Activated CD8-positive, alpha-beta memory T cell treated with anti-CD3 and anti-CD28 coated beads for 24 hours (primary cell): ENCODE measurements at places on chromosomes 5 and 9.

- DNase-seq, result no peak
Measured at GRCh38 chr9:92480291-92480771, 2.0 kb downstream of the ASPN start.

- no peak for DNase-seq
Measured at GRCh38 chr5:159827861-159828260, 88.4 kb upstream of the ADRA1B start.

DNA sequence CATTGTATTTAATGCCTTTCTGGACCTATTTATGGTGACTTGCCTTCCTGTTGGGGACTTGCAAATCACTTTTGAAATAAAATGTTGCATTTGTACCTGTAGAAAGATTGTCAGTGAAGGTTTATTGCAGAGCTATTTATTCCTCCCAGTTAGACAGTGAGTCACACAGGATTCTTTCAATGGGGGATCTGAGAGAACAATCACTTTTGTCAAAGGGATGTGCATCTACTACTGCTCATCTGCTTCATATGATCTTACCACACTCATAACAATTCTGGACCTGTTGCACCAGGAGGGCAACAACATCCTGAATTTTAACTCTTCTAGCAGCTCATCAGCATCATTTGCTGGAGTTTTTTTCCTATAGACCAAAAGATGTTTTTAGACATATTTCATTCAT is 66.8 kb downstream of the FBXL7 start:
- DNase-seq, result no peak

DNA sequence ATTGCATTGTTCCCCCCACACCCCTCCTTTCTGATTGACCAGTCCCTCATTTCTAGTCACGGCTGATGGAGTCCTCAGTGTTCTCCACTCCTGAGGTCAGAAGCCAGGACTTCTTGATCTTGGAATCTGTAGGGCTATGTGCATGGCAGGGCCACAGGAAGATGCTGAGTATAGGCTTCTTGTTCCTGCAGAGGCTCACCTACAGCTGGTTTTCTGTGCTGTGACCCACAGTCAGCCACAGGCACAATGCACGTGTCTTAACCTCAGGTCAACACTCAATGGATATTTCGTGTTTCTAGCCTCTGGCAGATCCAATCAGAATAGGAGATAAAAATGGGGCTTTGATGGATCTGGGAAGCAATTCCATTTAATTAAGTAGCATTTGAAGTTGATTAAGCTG is 14.3 kb upstream of the CXCL14 start:
- DNase-seq, result no peak

DNA sequence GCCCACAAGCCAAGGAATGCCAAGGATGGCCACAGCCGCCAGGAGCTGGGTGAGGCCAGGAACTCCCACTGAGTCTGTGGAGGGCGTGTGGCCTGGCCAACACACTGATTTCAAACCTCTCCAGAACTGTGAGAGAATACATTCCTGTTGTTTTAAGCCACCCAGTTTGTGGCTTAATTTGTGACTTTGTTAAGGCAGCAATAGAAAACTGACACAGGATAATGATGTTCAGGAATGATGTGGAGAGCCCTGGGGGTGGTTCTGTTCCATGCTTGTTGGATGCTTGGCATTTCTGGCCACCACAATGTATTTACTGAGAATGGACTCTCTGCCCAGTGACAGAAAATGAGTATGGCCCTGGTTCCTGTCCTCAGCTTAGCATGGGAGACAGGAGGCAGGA is 82.8 kb downstream of the DAP start:
- DNase-seq, result no peak

GRCh38 chr5:174284873-174285272 is 239.4 kb downstream of the NSG2 start:
- DNase-seq, result no peak

DNA sequence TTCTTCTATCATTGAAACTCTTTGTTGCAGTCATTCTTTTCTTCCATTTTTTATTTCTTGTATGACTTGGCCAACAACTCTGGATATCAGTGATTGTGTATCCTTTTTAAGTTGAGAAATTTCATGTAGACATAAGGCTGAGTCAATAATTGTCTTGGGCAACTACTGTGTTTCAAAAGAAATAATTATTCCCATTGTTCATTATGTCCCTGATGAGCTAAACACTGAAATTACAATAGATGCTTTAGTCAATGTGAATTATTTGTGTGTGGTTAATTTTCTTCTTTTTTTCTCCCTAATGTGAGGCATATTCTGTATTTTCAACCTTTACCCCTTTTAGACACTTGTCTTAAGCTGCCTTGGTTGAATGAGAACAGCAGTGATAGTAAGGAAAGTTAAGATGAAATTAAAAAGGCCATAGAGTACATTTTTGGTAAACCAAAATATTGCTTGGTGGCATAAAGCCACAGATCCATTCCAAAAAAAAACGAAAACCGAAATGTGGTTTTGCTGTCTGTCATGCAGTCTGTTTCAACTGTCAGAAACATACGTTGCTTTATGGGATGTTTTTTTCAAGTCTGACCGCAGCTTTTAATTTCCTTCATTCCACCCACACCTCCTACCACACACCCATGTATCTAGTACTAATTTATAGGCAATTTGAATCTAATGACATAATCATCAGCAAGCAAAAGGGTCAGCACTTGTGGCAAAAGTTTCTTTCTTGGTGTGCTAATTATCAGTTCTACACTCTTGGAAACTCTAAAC is 21.1 kb downstream of the TLE4 start:
- DNase-seq, result no peak

DNA sequence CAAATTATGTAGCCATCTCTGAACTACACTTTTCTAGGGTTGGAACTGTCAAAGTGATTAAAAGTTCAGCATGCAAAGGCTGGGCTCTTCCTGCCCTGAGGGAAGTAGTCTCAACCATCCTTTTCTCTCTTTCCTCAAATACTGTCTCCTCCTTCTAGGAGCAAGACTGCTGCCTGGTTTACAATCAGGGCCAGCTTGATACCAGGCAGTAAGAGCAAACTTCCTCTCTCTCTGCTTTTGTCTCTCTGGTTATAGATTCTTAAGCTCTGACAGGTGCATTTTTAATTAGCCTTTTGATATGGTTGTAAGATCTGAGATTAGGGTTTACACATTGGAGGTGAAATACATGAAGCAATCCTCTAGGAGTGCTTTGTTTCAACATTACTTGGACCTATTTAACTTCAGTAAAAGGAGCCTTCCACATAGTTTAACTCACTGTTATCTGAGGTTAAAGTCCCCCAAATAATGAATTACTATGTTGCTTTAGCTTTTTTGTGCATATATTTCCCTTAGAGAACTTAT is 436.1 kb downstream of the SPATA31D1 start:
- no peak for DNase-seq

- DNase-seq, result no peak
Measured at GRCh38 chr9:127059030-127059429, 63.4 kb downstream of the ANGPTL2 start.

GRCh38 chr5:177444106-177445051 is 2.2 kb upstream of the PRR7 start:
- DNase-seq, result peak; percentile 72
